Stimulated activated CD4-positive, alpha-beta T cell treated with anti-CD3 and anti-CD28 coated beads, TNF-alpha, amount 100 ng/mL, for 4 hours (primary cell): ENCODE measurements at places on chromosomes 6 and 20.

GRCh38 chr6:37524025-37524969 is 24.6 kb upstream of the CCDC167 start:
- DNase-seq = no peak

DNA sequence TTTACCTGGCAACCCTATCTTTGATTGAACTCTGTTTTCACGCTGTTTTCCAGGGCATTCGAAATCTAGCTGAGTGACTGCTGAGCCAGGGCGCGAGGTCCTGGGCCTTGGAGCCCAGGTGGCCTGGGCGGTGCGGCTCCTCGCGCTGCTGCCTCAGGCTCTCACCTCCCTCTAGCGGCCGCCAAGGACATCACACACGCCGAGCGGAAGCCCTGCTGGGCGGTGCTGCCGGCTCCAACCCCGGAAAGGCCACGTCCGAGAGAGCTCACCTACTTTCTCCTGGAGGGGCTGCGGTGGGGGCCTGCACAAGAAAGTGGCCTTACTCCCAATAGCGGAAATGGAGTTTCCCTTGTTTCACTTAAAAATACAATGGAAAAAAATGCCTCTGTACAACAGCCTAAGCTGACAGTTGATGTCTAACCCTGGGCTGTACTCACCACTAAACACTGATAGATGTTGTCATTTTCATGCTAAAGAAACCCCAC is 77.7 kb downstream of the ELOVL4 start:
- DNase-seq = peak; percentile 55

- DNase-seq = no peak
These were observed 149.8 kb downstream of the BTBD9 start for GRCh38 chr6:38489951-38490350.

- DNase-seq = no peak
These were observed 164.7 kb downstream of the FOXC1 start for GRCh38 chr6:1774226-1774915.

DNA sequence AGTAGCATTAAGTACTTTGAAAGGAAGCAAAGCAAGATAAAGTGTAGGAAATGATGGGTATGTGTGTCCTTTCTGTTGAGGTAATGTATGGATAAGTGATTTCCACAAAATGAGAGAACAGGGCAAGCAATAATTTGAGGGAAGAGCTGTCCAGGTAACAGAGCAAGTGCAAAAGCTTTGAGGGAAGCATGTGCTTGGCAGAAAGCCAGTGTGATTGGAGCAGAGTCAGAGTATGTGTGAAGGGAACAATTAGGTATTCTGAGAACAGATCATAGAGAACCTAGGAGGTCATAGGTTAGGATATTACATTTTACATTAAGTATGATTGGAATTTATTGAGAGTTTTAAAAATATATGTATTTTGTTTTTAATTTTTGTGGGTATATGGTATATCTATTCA is 30.2 kb upstream of the MAN1A1 start:
- DNase-seq = no peak

- DNase-seq = no peak
These were observed 26.2 kb downstream of the DEFB114 start for GRCh38 chr6:49937811-49938210.

GRCh38 chr6:5866547-5867051 is 140.1 kb downstream of the NRN1 start:
- no peak for DNase-seq

- peak; percentile 14 for DNase-seq
These were observed 136.3 kb downstream of the ZMYND8 start for GRCh38 chr20:47220161-47220582.

- DNase-seq = no peak
These were observed 48.9 kb upstream of the RALGAPA2 start for GRCh38 chr20:20761301-20761700.

DNA sequence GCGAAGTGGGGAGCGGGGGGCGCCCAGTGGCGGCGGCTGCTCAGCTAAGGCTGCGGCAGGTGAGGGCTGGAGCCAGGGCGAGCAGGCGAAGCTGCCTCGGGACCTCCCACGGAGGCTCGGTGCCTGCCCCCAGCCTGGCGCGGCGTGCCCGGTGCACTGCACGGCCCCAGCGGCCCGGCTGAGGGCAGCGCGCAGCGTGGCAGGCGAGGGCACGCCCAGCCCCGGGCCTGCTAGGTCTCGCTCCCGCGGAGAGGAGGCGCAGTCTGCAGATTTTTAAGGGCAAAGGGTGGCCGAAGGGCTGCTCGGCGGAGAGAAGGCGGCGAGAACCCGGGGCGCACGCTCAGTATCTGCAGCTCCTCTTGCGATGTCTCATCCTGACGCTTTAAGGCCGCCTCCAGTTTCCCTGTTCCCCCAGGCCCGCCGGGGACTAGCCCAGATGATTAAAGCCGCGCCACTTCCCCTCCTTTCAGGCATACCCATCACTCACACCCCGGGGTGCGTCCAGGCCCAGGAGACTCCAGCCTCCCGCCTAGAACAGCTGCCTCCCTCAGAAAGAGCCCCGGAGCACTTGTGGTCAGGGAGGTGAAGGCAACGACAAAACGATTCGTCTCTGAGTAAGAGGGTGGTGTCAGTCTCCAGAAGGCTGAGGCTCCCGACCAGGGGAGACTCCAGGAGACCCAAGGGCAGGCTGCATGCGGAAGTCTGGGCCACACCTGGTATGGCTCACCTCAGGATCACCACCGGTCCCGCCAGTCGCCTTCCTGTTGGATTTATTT is at the start of gene FERMT1:
TSS of gene FERMT1 (minus strand) at position 158 of the 776 bp plus-strand sequence. CDS start 3,476 bp downstream, outside the sequence.
- DNase-seq = no peak

DNA sequence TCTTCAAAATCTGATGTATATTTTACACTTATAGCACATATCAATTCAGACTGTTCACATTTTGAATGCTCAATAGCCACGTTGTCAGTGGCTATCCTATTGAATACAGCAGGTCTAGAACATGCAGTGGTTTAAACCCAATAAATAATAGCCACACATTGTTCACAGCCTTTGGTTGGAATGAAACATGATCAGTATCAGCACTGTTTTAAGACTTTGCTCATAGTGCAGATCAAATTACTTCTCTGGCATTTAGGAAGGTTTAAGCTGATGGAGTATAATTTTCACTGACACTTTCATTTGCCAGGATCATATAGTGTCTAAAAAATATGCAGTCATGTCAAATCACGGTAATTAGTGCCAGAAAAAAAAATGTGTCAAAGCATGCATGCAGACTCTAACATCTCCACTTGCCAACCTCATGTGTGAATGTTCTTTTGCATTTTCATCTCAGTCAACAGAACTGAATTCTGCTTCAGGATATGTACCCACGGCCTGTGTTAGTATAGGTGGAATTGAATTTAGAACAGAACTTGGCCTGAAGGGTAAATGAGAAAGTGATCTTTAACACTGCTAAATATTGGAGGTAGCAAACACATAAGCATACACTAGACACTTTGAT is 184.1 kb downstream of the SLC24A3 start:
- no peak for DNase-seq

DNA sequence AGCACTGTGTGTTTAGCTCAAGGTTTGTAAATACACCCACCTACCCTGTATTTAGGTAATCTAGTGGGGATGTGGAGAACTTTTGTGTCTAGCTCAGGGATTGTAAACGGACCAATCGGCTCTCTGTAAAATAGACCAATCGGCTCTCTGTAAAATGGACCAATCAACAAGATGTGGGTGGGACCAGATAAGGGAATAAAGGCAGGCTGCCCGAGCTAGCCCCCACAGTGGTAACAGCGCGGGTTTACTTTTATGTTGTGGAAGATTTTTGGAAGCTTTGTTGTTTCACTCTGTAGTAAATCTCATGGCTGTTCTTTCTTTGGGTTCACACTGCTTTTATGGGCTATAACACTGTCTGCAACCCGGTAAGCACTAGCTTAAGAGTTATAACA is 32.1 kb upstream of the RANBP9 start:
- DNase-seq = no peak

GRCh38 chr20:62064770-62065673 is 659 bp downstream of the TAF4 start:
- DNase-seq = no peak

GRCh38 chr20:2146080-2146867 is 44.6 kb downstream of the STK35 start:
- DNase-seq = no peak
